ENCODE measurements at places on chromosomes 12 and 14.
A peak's percentile ranks its signal among the peaks of the same experiment; 100 is the strongest.

DNA sequence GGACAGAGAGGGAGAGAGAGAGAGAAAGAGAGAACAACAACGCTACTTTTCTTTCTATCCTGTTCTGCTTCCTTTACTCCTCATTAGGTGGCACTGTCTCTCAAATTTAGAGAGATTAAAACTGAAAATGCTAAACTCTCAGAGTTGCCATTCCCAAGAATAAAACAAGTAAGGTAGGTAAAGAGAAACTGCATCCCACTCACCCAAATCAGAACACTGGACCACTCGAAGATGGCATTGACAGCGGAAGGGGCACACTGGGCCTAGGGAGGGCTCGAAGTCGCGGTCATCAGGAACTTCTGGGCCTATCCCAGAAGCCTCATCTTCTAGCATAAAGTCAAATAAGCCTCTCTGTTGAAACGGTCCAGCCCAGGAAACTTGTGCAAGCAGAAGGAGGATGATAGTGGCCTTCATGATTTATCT lies 4.5 kb downstream of the DCN start:
- peak; percentile 14 for DNase-seq

- DNase-seq: no peak
Measured at GRCh38 chr12:8453021-8453513, 2.7 kb upstream of the CLEC6A start.

- DNase-seq: no peak
Measured at GRCh38 chr12:104575442-104576186, 118.9 kb downstream of the CHST11 start.

GRCh38 chr12:59321278-59321677 lies 274.6 kb upstream of the SLC16A7 start:
- DNase-seq: no peak

- DNase-seq: no peak
Measured at GRCh38 chr12:52082026-52082668, 2.6 kb downstream of the SMIM41 start.

- peak; percentile 8 for DNase-seq
Measured at GRCh38 chr14:45716572-45716971, 463.6 kb upstream of the MIS18BP1 start.

DNA sequence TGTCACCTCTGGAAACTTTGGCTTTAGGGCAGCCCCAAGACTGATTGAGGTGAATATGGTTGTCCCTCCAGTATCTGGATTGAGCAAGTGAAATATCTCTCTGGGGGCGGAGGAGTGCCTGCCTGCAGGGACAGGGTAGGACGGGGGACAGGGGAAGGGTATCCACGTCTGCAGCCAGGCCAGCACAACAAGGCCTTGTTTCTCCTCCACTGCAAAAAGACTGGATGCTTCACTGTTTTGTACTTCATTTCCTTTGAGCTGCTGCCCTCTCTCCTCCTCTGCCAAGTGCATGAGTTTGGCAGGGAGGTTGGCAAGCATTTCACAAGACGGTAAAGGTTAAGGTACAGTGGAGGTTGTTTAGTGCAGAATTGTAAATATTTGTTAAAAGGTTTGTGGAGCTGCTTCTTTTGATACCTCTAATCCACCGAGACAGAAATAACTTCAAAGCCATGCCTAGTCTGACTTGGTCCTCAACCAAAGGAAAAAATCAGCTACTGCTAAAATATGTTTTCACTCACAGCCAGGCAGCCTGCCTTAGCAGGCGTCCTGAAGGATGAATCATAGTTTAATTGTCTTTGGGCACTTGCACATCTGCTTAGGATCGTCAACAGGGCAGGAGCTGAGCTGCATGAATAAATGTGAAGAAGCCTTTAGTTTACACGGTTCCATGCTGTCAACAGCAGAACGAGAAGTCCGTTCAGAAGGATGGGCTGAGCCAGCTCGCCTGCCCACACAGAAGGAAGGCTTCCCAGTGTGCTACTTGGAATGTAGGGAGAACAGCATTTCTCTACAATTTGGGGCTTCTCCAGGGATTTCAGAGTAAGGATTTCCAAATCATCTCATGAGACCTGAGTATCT lies 269.7 kb downstream of the TTC6 start:
- DNase-seq: no peak

DNA sequence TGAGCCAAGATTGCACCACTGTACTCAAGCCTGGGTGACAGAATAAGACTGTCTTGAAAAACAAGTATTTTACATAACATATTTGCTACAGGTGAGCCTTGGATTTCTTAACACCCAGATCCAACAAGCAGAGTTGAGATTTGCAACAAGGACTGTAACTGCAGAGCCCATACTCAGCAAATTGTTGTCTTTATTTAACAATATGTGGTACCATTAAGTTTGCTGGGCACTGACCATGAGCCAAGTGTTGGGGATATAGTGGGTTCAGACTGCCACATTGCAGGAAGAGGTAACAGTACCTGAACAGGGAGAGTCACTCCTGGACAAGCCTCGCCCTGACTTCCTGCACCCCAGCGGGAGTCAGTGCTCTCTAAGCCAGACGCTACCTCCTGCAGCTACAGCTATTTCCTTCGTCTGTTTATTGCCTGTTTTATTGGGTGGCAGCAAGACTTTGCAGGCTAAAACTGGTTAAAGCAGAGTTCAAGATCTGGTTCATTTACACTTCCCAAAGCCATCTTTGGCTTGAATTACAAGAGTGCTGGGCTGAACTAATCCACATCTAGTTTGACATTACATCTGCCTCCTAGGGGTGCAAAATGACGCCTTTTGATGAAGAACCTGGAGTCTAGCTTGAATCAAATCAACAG lies 12.5 kb downstream of the AHSA1 start:
- DNase-seq: no peak

GRCh38 chr12:117792471-117792870 lies 176.3 kb downstream of the KSR2 start:
- DNase-seq: no peak

GRCh38 chr14:46230540-46230939 lies 421.0 kb downstream of the RPL10L start:
- DNase-seq: no peak

GRCh38 chr14:106564058-106564643 lies 1037.8 kb downstream of the TMEM121 start:
- peak; percentile 26 for DNase-seq

DNA sequence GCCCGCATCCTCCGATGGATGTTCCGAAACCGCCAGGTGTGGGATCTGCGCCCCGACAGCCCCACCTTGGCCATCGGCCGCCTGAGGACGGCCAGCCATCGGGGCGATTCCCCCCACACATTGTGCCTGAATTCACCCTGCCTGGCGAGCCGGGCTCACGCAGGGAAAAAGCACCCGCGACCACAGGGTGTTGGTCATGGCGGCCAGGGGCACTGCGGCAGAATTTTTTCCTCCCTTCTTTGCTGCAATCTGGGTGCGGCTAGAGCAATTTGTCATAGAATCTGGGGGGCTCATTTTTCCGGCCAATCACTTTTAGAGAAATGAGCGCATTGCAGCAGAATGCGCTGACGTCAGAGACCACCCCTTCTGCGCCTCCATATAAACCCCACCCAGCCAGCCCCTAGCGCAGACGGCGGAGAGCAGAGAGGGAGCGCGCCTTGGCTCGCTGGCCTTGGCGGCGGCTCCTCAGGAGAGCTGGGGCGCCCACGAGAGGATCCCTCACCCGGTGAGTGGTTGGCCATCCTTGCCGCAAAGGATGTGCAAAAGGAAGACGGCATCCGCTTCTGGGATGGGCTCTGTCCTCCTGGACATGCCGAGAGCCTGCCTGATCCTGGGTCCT lies at the start of gene MEG3:
Gene MEG3, plus strand, starts transcription at position 406 of the 619 bp plus-strand sequence.
- no peak for DNase-seq

DNA sequence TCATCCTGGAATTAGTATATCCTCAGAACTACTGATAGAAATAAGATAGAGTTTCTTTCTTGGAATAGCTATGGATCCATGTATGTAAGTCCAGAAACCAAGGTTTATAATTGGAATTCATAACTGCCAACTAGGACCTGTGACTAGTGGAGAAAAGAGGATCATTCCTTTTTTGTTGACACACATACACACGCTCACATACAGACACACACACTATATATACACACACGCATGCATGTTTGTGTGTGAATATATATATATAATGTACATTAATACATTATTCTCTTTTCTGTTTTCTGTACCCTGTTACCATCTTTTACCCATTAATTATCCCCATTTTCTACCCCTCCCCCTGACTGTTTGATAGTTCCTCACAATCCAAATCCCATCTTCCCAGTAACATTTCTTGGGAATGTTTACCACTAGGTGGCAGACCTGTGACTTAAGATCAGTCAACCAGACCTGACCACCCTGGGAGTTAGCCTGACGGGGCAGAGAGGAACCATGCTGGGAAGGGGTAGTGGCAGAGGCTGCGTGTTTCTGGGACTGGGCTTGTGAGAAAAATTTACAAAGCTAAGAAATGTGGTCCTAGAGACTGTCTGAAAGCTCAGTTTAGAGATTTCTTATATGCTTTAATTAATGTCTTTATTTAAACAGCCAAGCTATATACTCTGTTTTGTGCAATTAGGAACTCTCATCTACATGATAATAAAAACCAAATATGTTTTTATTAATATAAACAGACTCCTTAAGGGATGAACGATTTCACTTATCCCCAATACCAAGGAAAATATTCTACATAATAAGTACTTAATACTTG lies 308.0 kb downstream of the PPFIA2 start:
- DNase-seq: peak; percentile 50

DNA sequence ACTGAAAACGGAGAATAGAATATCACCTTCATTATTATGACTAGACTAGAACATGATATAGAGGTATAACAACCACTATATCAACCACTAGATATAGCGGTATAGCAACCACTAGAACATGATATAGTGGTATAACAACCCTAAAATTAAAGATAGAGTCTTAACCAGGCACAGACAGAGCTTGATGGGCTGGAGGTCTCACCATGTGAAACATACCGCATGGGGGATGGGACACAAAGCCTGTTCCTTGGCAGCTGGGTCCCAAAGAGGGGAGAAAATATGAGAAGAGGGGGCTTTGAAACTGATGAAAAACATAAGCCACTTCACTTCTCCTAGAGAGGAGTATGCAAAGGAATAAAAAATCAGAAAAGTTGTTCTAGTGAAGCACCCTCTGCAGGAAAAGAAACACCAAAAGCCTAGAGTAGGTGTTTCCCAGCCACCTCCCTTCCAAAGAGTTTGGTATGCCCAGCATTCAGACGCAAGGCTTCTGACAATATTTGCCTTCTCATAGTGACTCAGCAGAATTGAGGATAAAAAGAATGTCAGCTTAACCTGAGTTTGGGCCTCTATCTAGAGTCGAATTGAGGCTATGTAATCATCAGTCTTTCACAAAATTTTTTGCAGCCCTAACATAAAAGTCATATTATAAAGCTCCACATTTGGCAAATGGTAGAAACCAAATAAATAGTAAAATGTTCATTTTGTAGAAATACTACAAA lies 316.4 kb downstream of the NOVA1 start:
- DNase-seq: no peak

GRCh38 chr14:59333235-59333634 lies 131.9 kb downstream of the GPR135 start:
- no peak for DNase-seq

GRCh38 chr12:115898670-115899069 lies 378.8 kb downstream of the MED13L start:
- DNase-seq: no peak
